HFFc6 (cell line): ENCODE measurements at places on chromosomes 7 and 10.

DNA sequence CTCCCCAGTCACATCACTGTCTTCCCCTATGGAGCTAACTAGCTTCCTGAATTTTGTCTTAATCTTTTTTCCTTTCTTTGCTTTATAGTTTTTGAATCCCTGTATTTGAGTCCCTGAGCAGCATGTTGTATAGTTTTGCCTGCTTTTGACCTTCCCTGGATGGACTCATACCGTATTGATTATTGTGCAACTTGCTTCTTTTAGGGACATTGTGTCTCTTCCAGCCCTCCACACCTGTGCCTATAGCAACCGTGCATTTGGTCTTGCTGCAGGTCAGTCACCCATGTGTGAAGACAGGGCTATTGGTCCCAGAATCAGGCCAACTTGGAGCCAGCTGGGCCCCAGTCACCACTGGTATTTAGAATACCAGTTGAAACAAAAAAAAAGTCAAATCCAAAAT, 158.9 kb upstream of the ADCY1 start:
- DNase-seq, result no peak

GRCh38 chr7:94394437-94395140, at the start of gene COL1A2:
COL1A2 (plus strand) TSS chr7:94394895; CDS start chr7:94395032, 137 bp downstream.
- DNase-seq, result peak; percentile 97

- no peak for DNase-seq
Observed at GRCh38 chr10:93566435-93567276, at the start of gene FFAR4. FFAR4 (plus strand) TSS chr10:93566665; CDS start chr10:93566721, 56 bp downstream.

GRCh38 chr10:71873582-71874211, 22.6 kb upstream of the PSAP start:
- no peak for DNase-seq

DNA sequence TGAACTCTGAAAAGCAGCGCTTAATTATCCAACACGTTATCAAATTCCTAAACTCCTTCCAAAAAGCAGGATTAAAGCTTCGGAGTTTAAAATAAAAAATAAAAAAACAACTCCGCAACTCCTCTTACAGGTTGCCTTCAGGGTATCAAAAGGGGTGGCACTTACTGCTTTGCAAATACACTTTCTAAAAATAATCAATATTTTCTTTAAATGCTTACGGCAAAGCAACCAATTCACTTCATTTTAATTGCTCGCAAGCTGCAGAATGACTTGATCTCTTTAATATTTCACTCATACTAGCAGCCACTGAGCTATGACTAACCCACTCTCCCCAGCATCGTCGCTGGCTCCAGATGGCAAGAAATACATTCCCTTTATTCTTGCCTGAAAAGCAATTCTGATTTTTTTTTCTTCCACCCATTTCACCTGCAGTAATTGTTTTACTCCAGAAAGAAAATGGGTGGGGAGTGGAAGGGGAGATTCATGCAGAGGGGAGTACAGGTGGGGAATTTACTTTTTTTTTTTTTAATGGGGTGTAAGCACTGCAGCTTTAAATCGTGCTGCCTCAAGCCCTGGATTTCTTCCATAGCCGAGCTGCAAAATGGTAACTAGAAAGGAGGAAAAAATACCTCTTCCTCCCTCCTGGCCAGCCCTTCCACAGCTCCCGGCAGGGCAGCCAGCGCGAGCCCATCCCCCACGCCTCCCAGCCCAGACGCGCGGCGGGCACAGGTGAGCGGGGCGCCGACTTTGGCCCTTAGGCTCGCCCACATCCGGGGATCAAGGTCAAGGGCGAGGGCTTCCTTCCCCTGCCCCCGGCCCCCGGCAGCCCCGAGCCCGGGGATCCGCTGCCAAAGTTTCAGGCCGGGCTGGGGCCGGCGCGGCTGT, 54.2 kb upstream of the FHIP2A start:
- peak; percentile 60 for DNase-seq

- DNase-seq, result no peak
Observed at GRCh38 chr10:45592432-45592831, 80.1 kb downstream of the ZFAND4 start.

- DNase-seq, result no peak
Observed at GRCh38 chr10:110618230-110618610, 25.9 kb upstream of the RBM20 start.

- no peak for DNase-seq
Observed at GRCh38 chr10:59891936-59892335, 14.4 kb downstream of the CCDC6 start.

DNA sequence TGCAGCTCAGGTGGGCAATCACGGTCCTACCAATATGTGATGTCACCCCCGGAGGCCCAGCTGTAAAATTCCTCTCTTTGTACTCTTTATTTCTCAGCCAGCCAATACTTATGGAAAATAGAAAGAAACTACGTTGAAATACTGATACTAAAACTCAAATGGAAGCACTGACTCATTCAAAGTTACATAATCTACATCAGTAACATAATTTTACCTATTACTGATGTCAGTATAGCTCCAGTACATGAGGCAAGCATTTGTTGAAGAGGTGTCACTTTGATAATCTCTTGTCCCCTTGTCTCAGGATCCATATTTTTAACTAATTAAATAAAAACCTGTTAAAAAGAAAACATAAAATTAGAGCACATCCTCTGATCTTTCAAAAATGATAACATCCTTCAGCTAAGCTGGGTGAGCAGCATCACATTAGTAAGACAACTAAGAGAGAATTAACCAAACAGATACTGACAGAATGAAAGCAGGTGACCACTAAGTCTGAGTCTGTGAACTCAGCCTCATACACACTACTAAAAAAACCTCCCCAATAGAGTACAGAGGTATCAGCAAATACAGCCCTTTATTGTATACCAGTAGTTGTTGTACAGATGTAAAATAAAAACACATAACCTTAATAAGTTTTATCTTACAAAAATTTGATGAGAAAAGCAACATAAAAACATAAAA, 17.6 kb downstream of the SLC25A40 start:
- DNase-seq, result no peak

GRCh38 chr10:66026321-66026720, 899.5 kb upstream of the LRRTM3 start:
- no peak for DNase-seq

GRCh38 chr10:125370578-125370977, 210.2 kb upstream of the CTBP2 start:
- DNase-seq, result no peak

DNA sequence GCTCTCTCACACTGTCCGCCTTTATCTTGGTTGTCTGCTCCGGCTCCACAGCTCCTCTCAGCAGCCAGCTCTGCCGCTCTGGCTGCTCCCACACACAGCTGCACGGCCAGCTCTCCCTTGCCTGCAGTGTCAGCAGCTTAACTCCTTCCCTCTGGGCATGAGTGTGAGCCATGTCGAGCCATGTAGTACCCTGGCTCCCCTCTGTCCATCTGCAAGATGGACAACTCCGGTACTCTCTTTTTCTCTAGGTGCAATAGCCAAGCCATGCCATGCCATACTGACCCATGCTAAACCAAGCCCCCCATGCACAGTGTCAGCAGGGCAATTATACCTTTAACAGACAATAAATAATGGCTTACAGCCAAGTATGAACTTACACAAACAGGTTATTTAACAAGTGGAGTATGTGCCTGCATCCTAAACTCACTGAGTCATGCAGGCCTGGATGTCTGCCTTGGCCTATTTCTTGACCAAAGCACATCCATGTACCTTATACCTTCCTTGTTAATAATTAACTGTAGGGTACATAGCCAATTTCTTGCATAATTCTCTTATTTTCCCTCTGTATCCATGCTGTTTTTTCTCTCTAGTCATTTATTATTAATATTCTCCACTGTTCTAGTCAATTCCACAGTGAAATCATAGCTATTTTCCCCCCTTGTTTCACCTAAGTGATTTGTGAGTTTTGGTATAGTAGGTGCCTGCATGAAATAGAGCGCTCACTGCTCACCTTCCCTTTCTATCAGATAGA, 170.9 kb downstream of the CDK14 start:
- peak; percentile 78 for DNase-seq

- DNase-seq, result no peak
Observed at GRCh38 chr10:75466001-75466400, 34.6 kb downstream of the LRMDA start.

DNA sequence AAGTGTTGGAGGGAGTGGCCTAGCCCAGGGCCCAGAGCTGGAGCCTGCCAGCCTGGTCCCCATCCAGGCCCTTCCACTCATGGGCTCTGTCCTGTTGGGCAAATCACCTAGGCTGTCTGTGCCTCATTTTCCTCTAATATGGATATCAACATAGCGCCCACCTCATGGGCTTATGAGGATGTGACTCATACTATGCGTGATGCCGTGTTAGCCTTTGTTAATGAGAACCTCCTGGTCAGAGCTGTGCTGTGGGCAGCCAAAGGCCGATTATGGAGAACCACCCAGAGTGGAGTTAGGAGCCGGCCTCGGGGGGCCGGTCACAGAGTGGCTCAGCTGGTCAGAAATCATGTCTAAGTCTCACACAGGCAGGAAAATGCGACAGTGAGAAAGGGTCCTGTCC, 306.4 kb downstream of the PAXIP1 start:
- DNase-seq, result no peak

- DNase-seq, result no peak
Observed at GRCh38 chr10:69459101-69459790, 8.0 kb downstream of the TSPAN15 start.

- no peak for DNase-seq
Observed at GRCh38 chr7:71286924-71287323, 155.0 kb downstream of the GALNT17 start.

DNA sequence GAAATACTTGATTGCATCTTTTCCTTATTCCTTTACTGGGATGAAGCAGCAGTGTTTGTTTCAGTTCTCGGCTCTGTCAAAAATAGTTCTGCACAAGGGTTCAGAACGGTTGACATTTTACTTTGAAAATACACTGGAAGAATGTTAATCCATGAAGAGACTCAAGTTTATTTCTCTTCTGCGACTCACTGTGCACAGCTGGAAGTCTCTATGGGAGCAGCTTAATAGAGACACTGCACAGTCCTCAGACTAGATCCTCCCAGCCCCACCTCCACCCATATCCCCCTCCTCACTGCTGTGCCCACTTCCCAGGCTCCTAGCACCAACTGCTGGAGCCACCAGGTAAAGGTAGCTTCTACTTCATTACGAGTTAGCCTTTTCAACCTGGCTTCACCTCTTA, 517.8 kb downstream of the GRID1 start:
- DNase-seq, result no peak

DNA sequence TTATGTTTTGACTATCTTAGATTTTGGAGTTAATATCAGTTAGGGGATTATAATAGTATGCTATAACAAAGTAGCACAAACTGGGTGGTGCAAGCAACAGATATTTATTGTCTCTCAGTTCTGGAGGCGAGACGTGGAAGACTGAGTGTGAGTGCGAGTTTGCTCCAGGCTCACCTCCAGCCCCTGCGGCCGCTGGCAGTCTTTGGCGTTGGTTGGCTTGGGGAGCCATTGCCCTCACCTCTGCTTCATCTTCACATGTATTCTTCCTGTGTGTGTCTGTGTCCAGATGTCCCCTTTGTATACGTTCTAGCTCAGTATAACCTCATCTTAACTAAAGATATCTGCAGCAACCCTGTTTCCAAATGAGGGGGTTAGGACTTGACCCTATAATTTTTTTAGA, 343.9 kb upstream of the COBL start:
- no peak for DNase-seq

DNA sequence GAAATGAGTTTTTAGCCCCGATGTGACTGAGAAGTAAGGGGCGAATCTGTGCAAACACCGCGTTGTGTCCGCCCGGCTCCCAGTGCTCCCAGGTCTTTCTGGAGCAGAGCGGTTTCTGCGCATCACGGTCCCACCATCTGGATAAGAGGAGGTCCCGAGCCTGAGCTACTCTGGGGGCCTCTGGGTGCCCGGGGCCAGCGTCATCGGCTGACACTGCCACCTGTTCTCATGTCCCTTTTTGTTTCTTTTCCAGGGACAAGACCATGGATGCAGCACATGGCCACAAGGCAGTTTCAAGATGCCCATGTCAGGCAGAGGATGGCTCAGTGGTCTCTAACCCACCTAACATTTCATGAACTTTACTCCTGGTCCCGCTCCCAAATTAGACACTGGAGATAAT, 24.9 kb downstream of the KLF6 start:
- DNase-seq, result no peak

GRCh38 chr7:105141068-105141467, 127.1 kb downstream of the KMT2E start:
- peak; percentile 14 for DNase-seq

GRCh38 chr10:106284802-106285587, 879.5 kb downstream of the SORCS1 start:
- no peak for DNase-seq

- DNase-seq, result peak; percentile 71
Observed at GRCh38 chr10:31977440-31978155, 49.0 kb upstream of the ARHGAP12 start.

- no peak for DNase-seq
Observed at GRCh38 chr10:102653060-102653459, 8.8 kb downstream of the TRIM8 start.

DNA sequence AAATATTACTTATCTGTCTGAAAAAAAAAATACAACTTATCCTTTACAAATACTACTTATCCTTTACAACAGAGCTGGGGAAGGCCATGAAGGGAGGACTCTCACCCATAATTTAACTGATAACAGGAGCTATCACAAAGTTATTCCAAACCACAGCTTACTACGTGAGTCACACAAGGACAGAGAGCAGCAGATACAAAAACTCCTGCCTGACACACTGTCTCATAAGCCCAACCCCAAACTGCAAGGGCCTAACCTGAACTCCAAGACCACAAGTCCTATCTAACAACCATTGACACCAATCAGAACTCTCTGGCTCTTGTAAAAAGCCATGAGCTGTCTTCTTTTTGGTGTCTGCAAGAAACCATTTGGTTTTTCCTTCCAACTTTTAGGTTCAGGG, 28.5 kb upstream of the CXCL12 start:
- DNase-seq, result peak; percentile 11

GRCh38 chr7:149440222-149440621, 20.6 kb downstream of the ZNF777 start:
- DNase-seq, result no peak

GRCh38 chr7:78073609-78074382, 275.2 kb downstream of the PHTF2 start:
- no peak for DNase-seq

DNA sequence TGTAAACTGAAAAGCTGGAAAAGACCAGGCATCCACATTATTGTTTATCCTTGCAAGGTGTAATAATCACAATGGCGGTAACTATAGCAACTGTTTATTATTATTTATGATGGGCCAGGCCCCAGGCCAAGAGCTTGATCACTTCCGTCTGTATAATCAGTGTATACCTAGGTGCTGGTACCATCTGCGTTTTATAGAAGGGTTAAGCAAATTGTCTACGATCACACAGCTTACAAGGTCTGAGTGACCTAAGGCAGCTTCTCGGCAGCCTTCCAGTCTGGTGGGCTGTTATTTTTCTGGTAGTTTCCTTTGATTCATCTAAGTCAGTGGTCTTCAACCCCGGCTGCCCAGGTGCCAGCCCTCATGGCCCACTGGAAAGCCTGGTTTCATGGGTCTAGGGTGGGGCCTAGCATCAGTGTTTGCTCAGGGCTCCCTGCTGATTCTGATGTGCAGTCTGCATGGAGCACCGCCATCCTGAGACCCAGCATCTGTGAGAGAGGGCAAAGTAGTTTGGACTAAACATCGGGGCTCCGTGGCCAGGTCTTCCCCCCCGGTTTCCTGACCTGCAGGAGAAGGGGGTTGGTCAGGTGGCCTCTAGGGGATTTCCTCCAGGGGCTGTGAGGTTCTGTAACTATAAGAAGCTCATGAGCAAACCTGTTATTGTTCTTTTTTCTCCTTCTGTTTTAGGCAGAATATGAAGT, 146.4 kb downstream of the RGS10 start:
- DNase-seq, result no peak
